ENCODE measurements at places on chromosomes 7 and 10.

GRCh38 chr7:8511855-8512254 lies 78.4 kb downstream of the NXPH1 start:
- DNase-seq: no peak

- no peak for DNase-seq
Observed at GRCh38 chr7:101166909-101167644, 1.7 kb upstream of the VGF start.

DNA sequence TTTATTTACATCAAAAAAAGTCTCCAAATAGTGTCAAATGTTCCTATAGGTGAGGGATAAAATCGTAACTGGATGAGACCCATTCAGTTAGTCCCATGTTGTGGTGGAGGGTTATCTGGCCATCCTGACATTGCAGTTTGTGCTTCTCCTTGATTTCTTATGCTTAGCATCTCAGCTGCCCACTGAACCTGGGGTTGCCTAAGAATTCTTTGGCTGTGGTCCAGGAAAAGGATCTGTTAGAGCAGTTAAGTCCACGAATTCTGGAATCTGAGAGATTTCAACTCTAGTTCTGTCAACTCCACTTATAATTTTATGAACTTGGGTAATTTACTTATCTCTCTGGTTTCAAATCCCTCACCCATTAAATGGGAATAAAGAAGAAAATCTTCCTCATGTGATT lies 1673.4 kb downstream of the REEP3 start:
- DNase-seq: no peak

- no peak for DNase-seq
Observed at GRCh38 chr7:77258014-77258413, 58.4 kb upstream of the FGL2 start.

- no peak for DNase-seq
Observed at GRCh38 chr7:22269963-22270362, 87.0 kb downstream of the RAPGEF5 start.

DNA sequence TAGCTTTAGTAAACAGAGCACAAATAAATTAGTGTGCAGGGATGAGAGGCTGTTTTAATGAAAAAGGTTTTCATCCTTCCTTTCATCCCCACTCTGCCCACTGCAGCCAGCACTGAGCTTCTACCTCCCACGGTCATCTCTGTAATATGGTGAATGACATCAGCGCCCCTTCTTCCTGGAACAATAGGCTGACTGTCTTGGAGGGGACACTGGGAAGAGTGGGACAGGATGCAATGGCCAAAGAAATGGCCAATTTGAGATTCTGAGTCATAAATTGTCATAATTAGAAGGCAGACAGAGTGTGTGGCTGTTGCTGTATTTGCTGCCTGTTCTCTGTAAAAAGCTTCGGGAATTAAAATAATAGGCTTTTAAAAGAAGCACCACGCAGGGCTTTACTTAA lies 126.7 kb upstream of the CALN1 start:
- no peak for DNase-seq

DNA sequence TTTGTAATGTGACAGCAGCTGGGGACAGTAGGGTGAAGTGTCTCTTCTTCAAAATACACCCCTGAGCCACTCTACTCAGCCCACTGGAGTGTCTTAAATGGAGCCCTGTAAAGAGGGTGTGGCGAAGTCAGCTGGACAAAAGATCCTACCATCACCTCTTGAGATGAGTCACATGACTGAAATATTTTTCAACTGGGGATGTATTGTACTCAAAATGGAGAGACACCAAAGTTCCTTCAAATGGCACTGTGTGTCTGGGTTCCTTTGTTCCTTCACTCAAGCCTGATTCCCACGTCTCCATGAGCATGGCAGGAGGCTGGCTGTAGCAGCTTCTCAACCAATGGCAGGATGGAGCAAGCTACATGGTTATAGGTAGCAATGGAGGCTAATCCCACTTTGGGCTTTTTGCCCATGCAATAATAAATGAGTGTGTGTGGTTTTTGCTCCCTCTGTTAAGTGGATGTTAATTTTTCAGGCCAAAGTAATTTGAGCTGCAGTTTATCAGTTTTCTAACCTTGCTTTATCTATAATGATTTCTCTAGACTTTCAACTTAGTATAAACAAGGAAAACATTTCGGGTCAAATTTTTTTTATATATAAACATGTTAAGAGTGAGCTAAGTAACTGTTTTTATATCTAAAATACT lies 68.2 kb downstream of the CLEC2L start:
- DNase-seq: no peak

DNA sequence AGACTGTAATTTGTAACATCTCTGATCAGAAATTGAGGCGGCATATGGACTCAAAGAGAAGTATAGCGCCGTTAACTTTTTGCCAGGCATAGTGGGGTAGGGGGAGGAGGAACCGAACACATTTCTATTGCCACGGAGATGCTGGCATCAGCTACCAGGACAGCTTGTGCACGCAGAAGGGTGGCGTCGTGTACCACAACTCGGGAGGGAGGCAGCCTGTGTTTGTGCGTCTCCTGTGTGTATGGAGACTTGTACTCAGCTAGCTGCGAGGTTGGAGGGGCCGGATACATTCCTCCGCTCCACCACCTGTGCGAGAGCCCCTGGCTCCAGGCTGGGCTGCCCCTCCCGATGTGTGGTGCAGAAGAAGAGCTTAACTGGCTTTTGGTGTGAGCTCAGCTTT lies 634.8 kb downstream of the TYW1 start:
- no peak for DNase-seq

GRCh38 chr10:110802551-110803238 lies 69.0 kb upstream of the PDCD4 start:
- no peak for DNase-seq

DNA sequence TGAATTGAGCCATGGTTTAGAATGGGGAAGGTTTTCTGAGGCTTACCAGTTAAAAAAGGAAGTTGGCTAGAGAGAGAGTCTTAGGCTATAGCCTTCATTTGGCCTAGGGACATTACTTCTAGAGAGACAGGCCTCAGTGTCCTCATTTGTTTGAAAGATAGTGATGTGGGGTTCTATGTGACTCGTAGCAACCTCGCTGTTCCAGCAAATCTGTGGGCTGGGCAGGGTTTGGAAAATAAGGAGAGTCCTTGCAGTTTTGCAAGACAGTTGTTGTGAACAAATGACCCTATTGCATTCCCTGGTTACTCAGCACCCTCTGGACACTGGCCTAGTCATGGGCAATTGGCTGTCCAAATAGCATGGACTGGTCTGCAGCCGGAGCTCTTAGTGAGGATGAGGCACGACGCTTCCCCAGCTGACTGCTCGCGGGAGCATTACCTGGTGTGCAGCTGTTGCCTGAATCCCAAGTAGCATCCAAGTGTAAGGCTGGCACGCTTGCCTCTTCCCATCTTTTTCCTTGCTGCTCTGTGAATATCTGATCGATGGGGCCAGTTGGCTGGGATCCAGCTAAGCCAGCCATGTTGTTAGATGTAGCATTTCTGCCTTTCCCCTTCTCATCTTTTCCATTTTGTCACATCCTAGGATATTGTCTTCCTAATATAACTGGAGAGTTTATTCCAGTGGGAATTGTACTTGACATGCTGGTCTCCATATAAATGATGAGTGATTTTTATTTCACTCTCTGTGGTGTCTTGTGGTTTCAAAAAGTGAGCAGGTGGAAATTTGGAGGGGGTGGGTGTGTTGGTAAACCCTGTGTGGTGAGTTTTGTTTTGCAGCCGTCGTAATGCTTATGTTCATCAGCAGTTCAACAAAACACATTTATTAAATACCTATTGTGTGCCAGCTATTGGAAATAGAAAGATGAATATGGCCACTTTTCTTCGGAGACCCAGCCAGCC lies 99.8 kb downstream of the SND1 start:
- DNase-seq: no peak

DNA sequence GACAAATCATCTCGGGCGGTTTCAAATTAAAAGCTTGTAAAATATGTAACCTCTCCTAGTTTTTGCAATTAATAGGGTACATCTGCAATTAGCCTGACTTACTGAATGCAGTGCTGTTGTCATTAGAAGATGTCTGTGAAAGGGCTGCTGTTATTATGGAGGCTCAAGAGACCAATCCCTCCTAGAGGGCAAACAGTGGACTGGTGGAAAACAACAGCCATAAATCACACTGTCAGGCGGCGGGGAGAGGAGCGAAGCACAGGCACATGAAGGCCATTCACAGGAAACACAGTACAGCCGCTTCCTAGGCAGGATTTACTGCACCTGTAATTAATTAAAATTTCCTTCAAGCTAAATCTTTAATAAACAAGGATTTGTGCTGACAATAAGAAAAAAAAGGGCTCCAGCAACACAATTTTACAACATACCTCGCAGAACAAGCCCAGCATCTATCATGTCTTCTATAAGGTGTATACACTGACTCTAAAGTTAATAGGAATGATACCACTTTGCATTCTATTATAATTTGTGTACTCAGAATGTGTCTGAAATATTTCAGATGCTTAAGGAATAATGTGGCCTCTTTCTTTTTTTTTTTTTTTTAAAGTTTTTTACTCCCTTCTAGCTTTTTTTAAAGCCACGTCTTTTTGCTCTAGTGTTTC lies 50.7 kb downstream of the ERCC6 start:
- DNase-seq: no peak

- DNase-seq: no peak
Observed at GRCh38 chr10:78188446-78188845, 154.8 kb downstream of the RPS24 start.

DNA sequence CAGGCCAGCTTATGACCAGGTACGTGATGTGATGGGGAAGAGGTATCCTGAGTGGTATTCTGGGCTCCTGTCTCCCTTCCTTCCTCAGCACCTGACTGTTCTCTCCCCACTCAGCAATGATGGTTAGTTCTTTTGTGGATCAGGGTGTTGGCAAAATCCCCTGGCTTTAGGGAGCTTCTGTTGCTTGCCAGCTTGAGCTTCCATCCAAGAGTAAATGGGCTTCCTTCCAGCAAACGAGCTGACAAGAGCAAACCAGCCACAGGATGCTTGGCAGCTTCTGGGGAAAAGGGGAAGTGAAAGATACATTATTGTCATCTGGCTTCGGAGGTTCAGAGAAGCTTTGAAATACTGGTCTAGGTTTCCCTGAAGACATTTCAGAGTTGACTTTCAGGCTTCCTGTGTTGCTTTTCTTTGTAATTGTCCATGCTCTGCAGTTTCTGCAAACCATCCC lies 5.2 kb downstream of the DUSP5 start:
- DNase-seq: no peak

DNA sequence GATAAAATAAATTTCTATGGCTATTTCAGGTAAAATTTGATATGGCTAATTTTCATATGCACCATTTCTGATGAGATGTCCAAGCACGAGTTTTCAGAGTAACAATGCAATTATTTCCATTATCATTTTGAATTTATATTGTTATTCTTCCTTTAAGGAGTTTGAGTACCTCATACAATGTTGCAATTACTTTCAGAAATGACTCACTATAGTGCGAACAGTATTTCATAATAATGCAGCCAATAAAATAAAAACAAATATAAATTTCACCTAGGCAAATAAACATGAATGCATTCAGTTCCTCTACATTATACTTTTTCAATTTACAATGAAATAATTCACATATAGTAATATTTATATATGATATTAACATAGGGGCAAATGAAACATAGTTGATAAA lies 78.8 kb upstream of the LRRN3 start:
- DNase-seq: no peak

DNA sequence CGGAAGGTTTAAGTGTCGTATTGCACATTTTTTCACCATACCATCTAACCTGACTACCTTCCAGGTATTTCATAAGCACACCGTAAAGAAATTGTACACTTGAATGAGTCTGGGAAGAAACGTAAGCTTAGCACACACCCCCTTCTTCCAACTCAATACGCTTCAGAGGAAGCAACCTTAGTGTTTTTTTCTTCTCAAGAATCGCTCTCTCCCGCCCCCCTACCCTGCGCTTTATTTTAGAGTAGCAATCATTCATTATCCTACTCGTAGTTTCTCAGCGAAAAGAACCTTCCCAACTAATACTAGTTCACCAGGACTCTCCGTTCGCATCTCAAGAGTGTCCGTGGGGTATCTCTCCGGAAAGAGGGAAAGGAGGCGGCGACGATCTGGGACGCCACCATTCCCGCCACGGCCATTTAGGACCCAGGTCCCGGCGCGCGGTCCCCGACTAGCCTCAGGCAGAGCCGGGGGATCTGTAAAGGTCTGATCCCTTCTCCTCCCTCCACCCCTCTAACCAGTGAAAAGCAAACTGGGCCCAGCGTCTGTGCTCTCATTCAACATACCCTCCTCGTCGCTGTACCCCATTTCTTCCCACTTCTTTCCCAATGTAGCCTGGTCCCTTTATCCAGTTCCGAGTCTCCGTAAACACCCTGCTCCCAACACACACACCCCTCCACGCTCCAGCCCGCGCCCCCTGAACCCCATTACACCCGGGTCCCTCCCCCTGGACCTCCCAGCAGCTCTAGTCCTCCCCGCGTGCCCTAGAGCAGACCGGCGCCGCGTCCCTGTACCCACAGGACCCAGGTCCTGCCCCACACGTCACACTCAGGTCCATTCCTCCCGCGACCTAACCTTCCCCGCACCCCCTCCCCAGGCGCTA lies 16.0 kb downstream of the MYOZ1 start:
- DNase-seq: no peak

DNA sequence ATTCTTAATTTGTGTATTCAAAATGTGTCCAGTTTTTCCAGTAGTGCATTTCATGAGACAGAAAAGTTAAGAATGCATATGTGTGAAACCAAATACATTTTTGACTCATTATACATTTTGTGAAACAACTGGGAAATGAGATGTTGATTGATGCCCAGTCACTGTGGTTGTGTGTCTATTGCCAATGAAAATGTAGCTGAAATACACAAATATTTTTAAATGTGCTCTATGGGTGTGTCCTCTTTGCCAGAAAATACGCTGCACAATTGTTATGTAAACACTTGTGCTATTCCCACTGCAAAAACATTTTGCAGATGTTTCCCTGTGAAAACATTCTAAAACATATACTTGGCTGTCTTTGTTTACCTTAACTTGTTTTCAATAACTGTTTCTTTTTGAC lies 395.2 kb downstream of the TFEC start:
- DNase-seq: no peak

- no peak for DNase-seq
Observed at GRCh38 chr7:56213574-56213973, 97.4 kb upstream of the NUPR2 start.

DNA sequence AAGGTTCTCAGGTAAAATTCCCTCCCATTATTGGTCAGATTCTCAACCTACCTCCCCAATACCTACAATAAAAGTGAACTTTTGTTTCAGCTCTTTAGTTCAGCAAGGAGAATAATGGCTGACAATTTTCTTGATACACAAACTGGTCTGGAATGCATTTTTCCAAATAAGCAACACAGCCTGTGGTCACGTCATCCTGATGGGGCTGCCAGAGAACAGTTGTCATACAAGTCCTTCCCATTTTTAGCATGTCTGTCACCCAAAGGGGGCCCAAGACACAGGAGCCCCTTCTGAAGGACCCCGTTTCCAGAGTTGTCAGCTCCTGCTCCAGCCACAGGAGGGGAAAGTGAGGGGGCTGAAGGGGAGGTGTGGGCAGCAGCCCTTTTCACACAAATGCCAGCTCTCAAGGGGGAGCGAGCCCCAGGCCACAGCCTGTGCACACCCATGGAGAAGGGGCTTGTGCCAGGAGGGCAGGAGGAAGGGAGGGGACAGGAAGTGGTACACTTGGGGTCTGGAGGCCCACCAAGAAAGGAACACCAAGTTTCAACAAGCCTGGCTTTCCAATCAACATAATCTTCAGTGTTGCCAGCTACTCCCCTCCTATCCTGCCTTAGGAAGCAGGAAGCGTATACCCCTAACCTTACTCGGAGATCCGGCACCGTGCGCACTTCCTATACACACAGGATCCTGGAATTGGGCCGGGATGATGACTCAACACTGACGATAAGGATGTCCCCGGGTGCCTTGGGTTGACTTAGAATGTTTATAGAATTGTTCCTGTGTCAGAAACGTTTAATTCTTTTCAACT lies 43.4 kb upstream of the PDLIM1 start:
- DNase-seq: no peak
